ENCODE measurements at places on chromosomes 3 and 15.

DNA sequence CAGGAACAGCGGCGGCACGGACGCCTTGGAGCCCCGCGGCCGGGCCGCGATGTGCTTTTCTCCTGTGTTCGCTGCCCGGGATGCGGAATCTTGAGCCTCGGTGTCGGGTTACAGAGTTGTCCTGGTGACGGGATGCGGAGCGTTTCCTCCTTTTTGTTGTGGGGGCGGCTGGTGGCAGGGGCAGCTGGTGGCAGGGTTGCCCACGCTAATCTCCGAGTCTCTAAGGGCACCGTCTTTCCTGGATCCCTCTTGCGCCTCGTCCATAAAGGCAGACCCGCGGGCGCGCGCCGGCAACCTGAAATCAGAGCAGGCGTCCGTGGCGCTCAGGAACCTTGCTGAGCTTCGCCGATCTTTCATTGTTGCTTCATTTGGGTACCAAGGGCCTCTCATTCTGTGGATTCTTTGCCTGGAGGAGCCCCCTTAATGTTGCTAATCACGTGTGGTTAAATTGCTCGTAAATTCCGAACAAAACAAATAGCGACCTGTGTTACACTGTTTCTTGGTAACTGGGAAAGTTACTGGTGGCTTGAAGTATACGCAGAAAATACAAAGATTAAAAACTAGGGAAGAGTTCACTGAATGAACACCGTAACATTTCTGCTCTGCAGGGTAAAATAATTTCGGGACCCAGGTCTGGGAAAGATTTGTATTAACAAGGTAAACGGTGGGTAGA, 844 bp upstream of the PFN2 start:
- DNase-seq: peak; percentile 29

DNA sequence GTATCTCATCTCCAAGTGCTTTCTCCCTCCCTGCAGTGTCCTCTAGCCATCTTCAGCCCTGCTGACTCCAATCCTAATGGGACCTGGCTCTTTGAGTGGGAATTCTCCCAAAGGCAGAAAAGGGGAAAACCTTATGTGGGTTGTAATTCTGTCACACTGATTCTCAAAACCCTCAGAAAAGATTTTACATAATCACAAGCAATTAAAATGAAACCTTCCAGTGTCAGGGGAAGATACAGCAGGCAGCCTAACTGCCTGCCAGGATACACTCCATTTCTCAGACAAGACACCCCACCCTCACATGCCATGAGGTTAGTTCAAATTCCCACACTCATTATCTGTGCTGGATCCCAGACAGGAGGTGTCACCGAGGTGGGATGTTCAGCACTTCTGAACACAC, 121.4 kb downstream of the RFTN1 start:
- DNase-seq: no peak

- DNase-seq: no peak
These were observed 107.0 kb upstream of the NSMCE3 start for GRCh38 chr15:29376590-29376989.

DNA sequence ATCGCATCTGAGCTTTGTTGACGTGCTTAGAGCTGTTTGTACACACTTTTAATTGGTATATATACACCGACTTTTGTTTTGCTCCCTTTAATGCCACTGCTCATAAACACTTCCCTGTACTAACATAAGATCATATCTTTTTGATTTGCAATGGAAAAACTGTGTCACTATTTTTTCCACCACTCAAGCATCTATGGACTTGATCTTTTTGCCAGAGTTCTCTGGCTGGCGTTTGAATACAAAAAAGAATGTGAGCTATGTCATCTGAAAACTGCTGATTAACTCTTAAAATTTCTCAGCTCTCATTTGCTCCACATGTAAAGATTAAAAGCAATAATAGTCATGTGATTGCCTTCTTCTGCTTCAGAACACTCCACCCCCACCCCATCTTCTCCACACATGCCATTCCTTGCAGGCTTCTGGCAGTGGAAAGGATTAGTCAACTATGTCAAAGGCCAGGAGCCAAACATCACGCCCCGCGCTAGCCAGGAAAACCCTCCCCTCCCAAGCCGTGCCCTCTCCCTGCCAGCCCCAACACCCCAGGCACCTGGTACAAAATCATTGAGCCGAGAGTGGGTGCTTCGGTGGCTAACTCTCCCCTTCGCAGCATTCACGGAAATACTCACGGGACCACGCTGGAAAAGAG, 123.4 kb upstream of the MEF2A start:
- DNase-seq: no peak

GRCh38 chr3:74607803-74608202, 6.7 kb downstream of the CNTN3 start:
- DNase-seq: no peak

DNA sequence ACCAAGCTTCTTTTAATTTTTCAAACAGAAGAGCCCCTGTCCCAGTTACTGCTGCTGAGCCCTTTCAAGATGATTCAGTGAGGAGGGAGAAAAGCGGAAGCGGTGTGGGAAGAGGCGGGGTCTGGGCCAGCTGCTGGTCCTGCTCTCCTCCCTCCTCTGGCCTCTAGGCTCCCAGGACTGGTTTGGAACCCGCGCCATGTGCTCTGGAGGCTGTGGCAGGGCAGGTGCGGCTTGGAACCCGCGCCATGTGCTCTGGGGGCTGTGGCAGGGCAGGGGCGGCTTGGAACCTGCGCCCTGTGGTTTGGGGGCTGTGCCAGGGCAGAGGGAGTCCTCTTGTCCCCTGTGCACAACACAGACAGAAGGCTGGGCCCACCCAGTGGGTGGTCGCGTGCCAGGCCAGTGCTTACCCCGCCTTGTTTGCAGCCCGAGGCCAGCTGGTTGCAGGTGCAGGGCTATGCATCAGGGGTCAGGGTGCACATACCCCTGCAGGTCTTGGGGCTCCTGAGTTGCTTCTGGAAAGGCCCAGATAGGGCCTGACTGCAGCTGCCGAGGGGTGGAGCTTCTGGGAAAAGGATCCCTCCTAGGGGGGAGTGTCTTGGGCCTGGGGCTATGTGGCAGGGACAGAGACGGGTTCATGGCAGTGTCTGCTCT, 12.2 kb downstream of the ALG1L2 start:
- DNase-seq: peak; percentile 43

DNA sequence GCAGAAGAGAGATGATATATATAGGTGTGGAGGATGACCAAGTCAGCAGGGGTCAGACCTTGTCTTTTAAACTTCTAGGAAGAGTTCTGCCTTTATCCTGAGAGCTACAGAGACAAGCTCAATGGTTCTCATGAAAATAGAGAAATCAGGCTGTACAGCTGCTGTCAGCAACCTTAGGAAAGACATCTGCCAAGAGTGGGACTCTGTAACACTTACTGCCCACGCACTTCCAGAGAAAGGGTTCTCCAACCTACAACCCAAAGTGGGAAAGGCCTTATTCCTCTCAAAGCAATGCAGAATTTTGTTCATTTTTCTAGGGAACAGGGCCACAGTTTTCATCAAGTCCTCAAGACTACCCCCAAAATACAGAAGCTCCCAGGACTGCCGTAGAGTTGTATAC, 138.7 kb downstream of the STT3B start:
- DNase-seq: no peak

GRCh38 chr15:100242989-100243388, 98.8 kb downstream of the ADAMTS17 start:
- no peak for DNase-seq

- DNase-seq: no peak
These were observed 99.8 kb downstream of the DHX30 start for GRCh38 chr3:47902746-47903145.

DNA sequence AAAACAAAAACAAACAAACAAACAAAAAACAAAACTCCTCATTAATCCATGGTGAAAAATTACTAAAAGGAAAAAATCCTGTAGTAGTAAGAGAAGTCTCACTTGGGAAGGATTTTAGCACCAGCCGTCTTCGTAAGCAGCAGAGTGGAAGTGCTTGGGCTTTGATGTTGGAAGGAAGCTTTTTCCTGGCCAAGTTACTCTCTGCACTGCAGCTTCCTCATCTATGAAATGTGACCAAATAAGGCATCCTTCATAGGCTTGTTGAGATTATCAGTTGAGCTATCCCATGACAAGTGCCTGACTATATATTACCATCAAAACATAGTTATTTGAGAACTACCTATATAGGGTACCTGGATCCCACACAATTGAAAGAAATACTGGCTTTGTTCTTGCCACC, 436.4 kb upstream of the ONECUT1 start:
- DNase-seq: no peak

GRCh38 chr3:66439666-66440344, 61.0 kb downstream of the LRIG1 start:
- no peak for DNase-seq

DNA sequence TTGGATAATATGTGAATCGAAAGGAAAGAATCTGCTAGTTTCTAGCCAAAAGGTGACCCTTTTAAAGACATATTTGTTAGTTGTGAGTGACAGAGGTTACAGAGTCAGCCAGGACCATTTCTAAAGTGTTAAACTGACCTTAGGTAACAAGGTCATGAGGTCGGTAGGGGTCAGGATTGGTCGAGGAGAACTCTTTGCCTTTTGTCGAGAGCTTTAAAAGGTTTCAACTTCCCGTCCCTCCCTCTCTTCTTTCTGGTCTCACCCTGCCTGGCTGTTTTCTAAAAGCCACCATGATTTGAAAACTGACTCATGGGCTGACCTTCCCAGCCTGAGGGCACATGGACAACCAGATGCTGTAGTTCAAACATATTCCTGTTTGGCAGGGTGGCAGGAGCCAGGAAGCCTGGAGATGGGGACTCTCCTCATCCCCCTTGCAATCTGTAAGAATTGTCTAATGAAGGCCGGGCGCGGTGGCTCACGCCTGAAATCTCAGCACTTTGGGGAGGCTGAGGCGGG, 25.8 kb upstream of the PRTG start:
- DNase-seq: no peak

GRCh38 chr3:197023241-197023997, 6.2 kb downstream of the MELTF start:
- no peak for DNase-seq

GRCh38 chr15:34126522-34126921, 24.6 kb downstream of the PGBD4 start:
- DNase-seq: no peak

GRCh38 chr3:112448939-112449338, 50.3 kb downstream of the BTLA start:
- no peak for DNase-seq

GRCh38 chr3:10927551-10927950, 65.0 kb upstream of the SLC6A1 start:
- no peak for DNase-seq

DNA sequence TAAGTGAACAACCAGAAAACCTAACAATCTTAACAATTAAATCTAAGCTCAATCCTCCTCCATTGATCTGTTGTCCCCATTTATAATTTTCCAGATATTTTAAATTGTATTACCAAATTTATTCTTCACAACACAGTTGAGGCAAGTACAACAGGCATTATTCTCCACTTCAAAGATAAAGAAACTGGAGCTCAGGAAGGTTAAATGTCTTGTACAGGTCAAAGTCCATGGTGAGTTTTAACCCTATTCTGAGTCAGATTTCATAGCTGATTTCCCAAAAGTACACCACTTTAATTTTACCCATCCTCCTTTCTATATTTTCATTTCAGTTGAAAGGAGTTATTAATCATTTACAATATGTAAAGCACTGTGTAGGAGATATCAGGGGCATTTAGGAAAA, 112.2 kb downstream of the FBXL22 start:
- no peak for DNase-seq

DNA sequence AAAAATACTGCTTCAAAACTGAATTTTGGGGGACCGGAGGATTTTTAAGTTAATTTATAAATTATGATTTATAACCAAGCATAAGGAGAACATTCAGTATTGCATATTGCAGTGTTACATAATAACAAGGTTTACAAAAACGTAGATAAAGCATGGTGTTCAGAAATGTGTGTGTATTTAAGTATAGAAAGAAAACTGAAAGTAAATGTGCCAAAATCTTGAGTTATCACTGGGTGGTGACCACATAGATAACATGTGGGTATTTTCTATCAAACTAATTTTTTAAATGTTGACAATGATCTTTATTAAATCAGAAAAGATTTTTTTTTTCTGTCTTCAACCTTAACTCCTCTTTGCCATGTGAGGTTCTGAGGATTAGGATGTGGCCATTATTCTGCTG, 32.6 kb downstream of the EIF2AK4 start:
- no peak for DNase-seq
